ENCODE measurements at places on chromosomes 11 and 22.

GRCh38 chr11:83613767-83614121, 327.6 kb upstream of the CCDC90B start:
- no peak for DNase-seq

DNA sequence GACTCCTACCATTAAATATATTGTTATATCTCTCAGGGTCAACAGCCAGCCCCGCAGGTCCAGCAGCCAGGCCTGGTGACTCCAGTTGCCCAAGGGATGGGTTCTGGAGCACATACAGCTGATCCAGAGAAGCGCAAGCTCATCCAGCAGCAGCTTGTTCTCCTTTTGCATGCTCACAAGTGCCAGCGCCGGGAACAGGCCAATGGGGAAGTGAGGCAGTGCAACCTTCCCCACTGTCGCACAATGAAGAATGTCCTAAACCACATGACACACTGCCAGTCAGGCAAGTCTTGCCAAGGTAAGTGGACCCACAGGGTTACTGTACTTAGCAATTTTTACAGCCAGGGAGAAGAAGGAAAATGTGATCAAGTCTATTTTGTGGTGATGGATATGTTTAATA, 35.1 kb downstream of the EP300 start:
- no peak for DNase-seq

DNA sequence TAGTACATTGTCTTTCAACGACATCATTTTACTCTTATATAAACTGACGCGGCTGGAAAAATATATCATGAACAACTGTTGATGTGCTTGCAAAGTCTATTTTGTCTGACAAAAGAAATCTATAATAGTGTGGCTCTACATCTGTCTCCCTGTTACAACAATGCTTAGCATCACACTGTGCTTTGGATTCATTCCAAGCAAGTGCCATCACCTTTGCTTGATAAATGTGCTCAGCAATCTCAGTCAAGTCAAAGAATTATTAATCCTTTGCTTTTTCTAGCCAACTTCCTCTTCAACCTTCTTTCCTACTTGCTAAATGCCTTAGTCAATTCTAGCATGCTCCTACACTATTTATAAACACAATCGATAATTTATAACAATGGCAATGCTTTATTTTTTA, 140.5 kb downstream of the FCHSD2 start:
- DNase-seq: no peak

DNA sequence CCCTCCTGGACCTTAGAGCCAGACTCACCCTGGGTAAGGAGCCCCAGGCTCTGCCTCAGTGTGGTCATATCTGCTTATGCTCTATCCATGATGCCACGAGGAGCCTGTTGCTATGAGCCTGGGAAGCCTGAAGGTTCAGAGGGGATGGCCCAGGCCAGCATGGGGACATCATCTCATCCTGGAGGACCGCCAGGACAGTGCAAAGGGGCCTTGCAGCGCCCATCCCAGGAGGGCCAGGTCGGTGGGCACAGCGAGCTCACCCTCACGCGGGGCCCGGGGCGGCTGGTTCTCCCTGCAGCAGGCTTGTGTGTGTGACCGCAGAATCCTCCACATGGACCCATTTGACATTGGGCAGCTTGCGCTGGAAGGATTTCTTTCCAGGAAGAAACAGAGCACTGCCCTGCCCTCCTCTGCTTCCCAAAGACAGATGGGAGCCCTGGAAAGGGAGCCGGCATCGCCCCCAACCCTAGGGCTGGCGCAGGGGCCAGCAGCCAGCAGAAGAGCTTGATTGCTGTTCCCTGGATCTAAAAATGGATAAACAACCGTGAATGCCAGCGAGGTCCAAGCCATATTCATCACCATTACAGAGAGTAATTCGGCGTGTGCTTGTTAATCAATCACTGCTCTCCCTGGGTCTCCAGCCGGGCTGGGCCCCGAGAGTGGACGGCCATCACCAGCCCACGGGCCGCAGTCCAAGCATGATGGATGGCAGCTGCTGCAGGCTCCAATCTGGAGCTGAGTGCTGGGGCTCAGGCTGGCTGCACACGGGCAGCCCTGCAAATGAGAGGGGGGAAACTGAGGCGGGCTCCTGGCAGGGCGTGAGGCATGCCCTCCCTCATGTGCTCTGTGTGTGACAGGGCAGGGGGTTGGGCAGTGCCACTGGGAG, 739.7 kb downstream of the BRD1 start:
- no peak for DNase-seq

DNA sequence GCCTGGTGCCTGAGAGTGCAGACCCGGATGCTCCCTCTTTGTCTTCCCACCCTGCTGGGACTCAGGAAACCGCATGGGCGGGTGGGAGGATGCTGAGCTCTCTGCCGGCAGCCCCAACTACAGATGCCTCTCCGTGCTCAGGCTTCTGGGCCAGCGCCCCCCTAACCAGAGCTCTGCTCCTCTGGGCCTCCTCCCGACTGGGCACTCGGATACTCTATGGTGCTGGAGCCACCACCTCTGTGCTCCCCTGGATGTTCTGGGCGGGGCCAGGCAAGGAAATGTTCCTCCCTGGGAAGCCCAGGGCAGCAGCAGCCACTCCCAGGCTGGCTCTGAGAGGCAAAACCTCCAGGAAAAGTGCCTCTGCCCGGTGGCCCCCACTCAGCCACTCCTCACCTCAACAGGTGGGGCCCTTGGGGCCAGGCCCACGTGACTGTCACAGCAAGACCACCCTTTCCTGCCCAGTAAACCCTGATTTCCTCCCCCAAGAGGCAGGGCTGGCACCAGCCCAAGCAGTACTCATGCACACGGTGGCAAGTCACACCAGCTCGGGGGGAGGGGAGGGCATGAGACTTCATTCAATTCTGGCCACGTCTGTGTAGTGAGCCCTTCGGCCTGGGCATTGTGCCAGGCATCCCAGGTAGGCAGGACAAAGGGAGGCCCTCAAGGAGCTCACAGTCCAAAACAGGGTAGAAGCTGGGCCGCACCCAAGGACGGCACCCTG, 54.7 kb upstream of the TCF20 start:
- no peak for DNase-seq

- no peak for DNase-seq
Observed at GRCh38 chr11:76903325-76903724, 42.6 kb downstream of the ACER3 start.

- no peak for DNase-seq
Observed at GRCh38 chr11:64466115-64466718, 107.3 kb downstream of the RPS6KA4 start.

DNA sequence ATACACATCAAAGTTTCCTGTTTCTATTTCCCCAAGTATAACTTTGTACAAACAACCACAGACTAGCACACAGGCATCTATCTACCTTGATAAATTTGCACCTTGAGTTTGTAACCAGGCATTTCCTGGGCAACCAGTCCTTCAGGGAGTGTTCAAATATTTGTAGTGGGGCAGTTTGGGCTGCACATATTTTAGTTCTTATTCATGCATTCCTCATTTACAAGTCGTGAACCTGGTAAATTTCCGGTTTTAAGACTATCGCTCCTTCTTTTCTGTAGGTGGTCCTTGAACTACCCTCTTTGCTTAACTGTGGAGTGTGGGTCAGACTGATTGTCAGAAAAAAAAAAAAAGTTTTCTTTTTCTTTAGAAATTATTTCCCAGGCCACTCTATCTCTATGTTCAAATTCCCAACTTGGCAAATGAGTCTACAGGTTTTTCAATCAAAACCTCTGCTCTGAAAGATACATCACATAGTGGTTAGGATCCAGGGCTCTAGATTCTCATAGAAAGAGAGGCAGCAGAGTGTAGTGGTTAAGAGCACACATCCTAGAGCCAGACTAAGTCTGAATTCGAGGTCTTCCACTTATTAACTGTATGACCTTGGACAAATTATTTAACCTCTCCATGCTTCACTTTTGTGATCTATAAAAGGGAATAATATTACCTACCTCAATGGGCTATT, 201.5 kb downstream of the SOX6 start:
- DNase-seq: no peak

DNA sequence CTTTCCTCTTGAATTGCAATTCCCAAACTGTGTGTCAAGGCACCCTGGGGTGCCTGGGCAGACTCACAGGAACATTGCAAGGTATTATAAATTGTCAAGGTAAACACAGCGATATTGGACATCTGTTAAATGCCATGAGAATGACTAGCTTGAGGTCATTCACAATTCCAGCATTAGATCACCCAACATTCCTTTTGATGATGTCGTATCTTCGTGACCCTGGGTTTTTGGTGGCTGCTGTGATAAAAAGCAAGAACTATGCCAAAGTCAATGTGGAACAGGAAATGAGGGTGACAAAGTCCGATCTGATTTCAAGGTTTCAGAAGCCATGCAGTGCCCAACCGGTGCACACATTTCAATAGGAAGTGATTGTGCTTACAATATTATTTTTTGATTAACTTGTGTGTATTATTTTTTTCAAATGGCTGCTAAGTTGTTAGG, 458.4 kb downstream of the MIAT start:
- no peak for DNase-seq

DNA sequence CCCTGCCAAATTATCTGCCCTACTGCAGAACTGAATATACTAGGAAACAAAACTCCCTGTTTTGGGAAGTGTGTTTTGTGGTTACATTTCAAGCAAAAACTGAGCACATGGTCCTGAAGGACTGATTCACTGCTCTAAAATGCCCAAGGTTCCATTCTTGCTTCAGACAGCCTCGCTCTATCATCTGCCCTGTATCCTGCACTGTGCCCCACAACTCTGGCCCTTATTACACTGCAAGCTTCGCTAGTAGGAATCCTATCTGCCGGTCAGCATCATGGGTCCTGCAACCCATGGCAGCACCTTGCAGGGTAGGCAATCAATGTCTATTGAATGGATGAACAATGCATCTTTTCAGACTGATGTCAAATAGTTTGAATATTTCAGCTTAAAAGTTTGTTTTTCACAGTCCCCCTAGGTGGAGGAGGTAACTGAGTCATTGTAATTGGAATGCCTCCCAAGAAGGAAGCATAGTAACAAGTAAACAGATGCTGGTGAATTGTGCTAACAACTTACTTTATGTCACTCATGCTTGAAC, 21.3 kb downstream of the LAYN start:
- no peak for DNase-seq

GRCh38 chr11:75591966-75592365, 29.9 kb downstream of the SERPINH1 start:
- DNase-seq: no peak

GRCh38 chr11:27313157-27313821, 49.7 kb downstream of the CCDC34 start:
- DNase-seq: no peak

GRCh38 chr22:22773979-22774604, 113.5 kb upstream of the IGLL5 start:
- no peak for DNase-seq

GRCh38 chr11:62694455-62695167, 5.3 kb upstream of the LRRN4CL start:
- DNase-seq: peak; percentile 37

DNA sequence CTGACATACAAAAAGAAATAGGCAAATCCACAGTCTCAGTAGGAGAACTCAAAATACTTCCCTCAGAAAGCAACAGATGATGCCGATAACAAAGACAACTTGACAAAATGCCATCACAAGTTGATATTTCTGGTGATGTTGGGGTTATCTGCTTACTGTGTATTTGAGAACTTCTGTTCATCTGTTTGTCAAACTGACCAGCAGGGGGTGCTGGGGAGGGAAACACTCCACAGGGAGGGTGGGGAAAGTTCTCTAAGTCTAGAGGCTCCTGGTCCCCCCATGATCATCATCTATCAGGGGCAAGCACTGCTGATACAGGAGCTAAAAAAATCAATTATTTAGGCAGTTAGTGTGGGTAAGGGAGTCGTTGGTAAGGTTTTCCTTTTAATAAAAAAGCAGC, 19.2 kb downstream of the GLYATL1 start:
- DNase-seq: no peak

GRCh38 chr11:130781931-130782330, 134.3 kb downstream of the SNX19 start:
- no peak for DNase-seq

DNA sequence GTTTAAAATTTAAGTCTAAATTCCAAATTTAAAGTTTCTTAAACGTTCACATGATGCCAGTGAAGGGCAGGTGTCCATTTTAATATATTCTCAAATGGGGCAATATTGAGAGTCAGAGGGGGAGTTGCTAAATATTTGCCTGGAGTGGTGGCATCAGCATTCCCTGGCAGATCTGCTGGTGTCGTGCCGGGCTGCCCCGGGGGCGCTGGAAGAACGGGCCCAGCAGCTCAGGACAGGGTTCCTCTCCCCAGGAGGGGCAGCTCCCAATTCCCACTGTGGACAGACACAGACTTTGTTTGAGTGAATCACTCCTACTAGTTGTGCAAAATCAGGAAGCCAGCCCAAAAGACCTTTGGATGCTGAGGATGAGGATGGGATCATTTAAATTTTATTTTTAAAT, 468.7 kb upstream of the B3GAT1 start:
- no peak for DNase-seq

- DNase-seq: no peak
Observed at GRCh38 chr11:88367310-88367709, 29.8 kb upstream of the CTSC start.

GRCh38 chr11:125140233-125140632, 24.3 kb upstream of the PKNOX2 start:
- no peak for DNase-seq

- DNase-seq: no peak
Observed at GRCh38 chr11:2263724-2264360, 6.5 kb downstream of the ASCL2 start.

DNA sequence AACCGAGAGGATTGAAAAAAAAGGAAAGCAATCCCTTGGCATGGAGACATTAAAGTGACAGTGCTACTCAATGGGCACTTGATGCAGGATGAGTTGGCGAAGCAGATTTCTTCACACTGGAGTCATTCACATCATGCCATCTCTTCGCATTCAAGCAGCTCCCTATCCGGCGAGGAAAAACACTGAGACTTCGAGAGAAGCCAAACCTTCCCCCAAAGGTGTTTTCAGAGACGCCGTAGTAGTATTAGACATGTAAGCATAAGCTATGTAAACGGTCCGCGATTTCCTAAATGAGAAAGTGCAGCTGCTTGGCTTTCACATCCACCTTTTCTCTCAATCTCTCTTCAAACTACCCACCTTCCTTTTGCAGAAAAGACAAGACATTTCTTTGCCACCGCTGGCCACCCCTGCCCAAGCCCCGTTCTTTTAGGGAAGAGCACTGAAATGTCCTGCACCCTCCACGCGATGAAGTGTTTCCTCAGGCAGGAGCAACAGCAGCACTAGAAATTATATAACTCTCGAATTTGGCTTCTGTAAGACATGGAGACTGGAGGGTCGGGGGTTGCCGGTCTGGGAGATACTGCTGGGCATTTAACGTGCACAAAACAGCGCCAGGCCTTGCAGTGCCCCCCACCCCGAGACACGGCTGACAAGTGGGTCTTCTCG, at the start of gene DLG2:
TSS of gene DLG2 (minus strand) at position 13 of the 666 bp plus-strand sequence.
- no peak for DNase-seq

All from DMS 273 treated with DMSO at 0.1 percent for 48 hours (cell line).